ENCODE measurements at places on chromosomes 2 and 18. TPM values are rescaled to one million over a fixed set of nuclear protein-coding genes. Genes with fewer than 3 reads are reported as not detected.

The STPG4 gene
- total RNA-seq = 0.15 TPM

The FBXO48 gene
- 1.9 TPM for total RNA-seq

The IL1B gene
- total RNA-seq = not detected

The MARCHF4 gene
- 1.3 TPM for total RNA-seq

The CRYGC gene
- total RNA-seq = not detected

The GALR1 gene
- total RNA-seq = 0.04 TPM

The RPL37A gene
- total RNA-seq = 2,441 TPM

The CABYR gene
- 11.1 TPM for total RNA-seq

The GRP gene
- total RNA-seq = 6.5 TPM

The FAM110C gene
- 2.5 TPM for total RNA-seq

The MERTK gene
- 22.3 TPM for total RNA-seq

The INHBB gene
- not detected for total RNA-seq

The PPP1R1C gene
- total RNA-seq = 8.1 TPM

The ADRA2B gene
- total RNA-seq = 3.5 TPM

The INHA gene
- 0.48 TPM for total RNA-seq

The MAPRE2 gene
- total RNA-seq = 16.5 TPM

Measured in endodermal cell (in vitro differentiated cells).